Activated naive CD4-positive, alpha-beta T cell treated with anti-CD3 and anti-CD28 coated beads, Interleukin-2, amount 10 ng/mL, durations not matched to agents 7 days and 5 days (primary cell): ENCODE measurements at places on chromosomes 1 and 21.

DNA sequence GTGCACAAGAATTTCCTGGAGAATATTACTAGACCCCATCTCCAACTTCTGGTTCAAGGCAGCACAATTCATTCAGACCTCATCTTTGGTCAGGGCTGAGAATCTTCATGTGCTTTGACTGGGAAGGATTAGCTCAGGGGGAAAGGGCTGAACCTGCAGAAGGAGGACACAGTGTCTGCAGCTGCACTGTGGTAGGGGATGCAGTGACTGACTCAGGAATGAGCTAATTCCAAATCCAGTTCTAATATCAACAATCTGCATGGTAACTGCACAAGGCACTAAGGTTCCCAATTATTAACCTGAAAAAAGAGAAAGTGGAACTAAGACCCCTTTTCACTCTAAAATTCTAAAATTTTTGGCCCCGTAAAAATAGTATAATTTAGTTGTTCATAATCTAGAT is 31.6 kb downstream of the TTLL7 start:
- no peak for DNase-seq

- DNase-seq, result no peak
Measured at GRCh38 chr1:60678802-60679201, 403.6 kb upstream of the NFIA start.

- DNase-seq, result no peak
Measured at GRCh38 chr1:244496186-244496585, 35.1 kb downstream of the CATSPERE start.

DNA sequence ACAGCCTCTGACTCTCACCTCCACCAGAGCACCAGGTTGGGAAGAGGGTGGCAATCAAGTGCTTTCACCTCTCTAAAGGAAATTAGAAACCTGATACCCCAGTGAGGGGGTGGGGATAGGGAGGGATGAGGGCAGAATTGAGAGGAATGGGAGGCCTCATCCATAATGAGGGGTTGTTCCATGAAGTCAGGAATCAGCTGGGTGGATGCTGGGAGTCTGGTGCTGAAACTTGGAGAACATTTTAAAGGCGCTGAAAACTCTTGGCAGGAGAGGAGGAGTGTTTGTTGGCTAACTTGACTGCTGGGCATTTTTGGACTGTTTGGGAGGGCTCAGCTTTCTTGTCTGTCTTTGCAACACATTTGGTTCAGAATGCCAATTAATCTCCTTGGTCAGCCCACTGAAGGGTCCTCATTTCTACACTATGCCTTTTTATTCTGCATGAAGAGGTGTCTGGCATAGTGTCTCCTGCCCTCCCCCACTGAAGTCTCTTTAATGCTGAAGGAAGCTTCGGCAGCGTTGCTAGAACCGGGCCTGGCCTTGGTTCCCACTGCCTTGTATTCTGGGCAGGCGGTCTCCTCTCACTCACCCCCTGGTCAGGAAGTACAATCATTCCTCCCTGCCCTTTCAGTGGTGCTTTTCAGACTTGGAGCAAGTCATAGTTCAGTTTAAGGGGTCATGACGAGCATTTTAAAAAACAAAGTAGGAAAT is 2.2 kb downstream of the PHGDH start:
- DNase-seq, result no peak

GRCh38 chr1:85465099-85465785 is at the start of gene DDAH1:
DDAH1 (minus strand) TSS chr1:85465159; CDS start chr1:85465045, 114 bp downstream.
- DNase-seq, result no peak

- no peak for DNase-seq
Measured at GRCh38 chr1:200228486-200228885, 181.3 kb downstream of the ZNF281 start.

GRCh38 chr1:84078842-84079202 is 65.2 kb upstream of the PRKACB start:
- DNase-seq, result no peak

DNA sequence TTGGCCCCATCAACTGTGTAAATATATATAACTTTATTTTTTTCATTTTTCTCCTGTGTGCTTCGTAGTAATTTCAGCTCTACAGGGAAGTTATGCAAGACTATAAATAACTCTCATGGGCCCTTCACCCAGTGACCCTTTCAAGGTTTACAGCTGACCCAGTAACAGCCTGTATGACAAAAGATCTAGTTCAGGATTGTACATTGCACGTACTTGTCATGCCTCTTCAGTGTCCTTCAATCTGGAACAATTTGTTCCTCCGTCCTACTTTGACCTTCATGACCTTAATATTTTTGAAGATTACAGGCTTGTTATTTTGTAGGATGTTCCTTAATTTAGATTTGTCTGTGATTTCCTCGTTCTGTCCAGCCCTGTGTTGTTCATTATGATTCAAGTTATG is 40.5 kb downstream of the BRINP2 start:
- no peak for DNase-seq

DNA sequence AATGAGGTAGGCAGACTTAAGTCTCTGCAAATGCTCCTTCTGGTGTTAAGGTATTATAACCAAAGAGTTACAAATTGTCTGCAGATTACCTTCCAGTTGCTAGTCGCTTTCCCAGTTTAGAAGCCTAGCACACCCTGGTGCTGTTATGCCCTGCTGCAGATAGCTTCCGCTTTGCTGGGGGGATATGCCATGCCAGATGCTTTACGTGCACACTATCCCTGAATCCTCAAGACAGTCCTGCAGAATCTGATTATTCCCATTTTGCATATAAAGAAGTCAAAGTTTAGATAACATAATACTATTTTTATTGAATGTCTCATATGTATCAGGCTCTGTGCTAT is 166.5 kb downstream of the DHRS3 start:
- DNase-seq, result no peak
